ENCODE measurements at places on chromosomes 13 and 19.

DNA sequence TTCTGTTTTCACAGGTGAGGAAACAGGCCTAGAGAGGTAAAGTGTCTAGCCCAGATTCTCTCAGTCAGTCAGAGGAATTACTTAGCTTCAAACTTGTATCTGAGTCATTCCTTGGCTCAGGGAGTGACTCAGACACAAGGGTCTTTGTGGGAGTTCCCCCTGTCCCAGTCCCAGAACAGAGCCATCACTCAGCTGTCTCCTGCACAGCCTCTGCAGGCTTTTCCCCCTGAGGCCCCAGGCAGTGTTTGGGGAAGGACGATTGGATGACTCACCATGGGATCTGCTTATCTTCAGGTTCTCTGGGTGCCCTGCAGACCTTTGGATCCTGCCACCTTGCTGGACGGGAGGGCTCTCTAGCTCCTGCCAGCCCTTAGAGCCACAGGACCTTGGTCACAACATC lies 13.2 kb downstream of the ZNF793 start:
- no peak for DNase-seq

GRCh38 chr13:94711561-94712286 lies 621 bp downstream of the SOX21 start:
- DNase-seq, result no peak

DNA sequence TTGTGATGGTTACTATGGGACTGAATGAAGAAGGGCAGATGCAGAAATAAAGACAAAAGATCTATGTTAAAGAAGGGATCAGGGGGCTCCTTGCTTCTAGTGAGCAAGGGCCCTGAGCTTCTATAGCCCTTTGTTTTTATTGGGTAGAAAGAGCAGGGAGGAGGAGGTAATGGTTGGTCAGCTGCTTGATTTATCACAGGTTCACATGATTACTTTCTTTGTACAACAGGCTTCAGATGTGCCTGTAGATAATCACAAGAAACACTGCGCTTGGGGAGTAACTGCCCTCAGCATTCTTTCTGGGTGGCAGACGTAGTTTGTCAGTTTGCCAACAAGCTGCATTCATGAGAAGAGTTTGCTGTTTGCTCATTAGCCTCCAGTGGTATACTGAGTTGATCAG lies 4.8 kb upstream of the ZNF439 start:
- DNase-seq, result no peak

DNA sequence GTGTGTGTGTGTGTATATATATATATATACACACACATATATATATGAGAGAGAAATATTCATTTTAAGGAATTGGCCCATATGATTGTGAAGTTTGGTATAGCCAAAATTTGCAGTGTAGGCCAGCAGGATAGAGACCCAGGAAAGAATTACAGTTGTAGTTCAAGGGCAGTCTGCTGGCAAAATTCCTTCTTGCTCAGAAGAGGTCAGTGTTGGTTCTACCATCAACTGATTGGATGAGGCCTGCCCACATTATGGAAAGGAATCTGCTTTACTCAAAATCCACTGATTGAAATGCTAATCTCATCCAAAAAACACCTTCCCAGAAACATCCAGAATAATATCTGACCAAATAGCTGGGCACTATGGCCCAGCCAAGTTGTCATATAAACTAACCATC lies 24.0 kb downstream of the RNF6 start:
- DNase-seq, result no peak

DNA sequence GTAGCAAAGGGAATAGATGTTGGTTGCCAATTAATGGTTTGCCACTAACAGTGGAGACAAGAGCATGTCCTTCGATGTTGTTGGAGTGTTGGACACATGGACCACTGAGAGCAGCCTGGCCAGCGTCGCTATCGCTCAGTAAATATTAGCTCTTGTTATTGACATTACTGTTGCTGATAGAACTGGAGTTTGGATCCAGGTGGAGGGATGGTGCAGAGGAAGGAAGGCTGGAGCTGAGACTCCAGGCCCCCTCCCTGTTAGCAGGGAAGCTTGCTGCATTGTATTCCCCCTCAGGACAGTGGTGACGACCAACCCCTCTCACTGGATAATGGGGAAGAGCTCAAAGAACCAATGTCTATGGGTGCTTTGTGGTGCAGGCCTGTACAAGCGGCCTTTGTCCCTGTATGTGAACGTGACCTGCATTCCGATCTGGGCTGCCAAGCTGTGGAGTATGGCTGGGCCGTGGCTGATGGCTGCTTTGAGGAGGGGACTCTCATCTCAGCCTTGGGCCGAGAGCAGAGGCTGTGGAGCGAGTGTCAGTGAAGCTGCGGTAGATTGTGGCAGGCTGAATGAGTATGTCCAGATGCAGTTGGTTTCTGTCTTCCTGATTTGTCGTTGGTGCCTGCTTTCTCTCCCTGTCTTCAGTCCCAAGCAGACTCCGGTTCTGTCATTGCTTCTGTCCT lies 7.0 kb downstream of the CLASRP start:
- DNase-seq, result no peak

GRCh38 chr13:40102360-40102727 lies 446.9 kb downstream of the COG6 start:
- no peak for DNase-seq

- DNase-seq, result no peak
Observed at GRCh38 chr19:35223862-35224505, 4.6 kb downstream of the FAM187B start.

- no peak for DNase-seq
Observed at GRCh38 chr13:23909606-23910005, 12.3 kb upstream of the C1QTNF9B start.

- DNase-seq, result no peak
Observed at GRCh38 chr19:1113986-1114483, 10.2 kb downstream of the GPX4 start.

DNA sequence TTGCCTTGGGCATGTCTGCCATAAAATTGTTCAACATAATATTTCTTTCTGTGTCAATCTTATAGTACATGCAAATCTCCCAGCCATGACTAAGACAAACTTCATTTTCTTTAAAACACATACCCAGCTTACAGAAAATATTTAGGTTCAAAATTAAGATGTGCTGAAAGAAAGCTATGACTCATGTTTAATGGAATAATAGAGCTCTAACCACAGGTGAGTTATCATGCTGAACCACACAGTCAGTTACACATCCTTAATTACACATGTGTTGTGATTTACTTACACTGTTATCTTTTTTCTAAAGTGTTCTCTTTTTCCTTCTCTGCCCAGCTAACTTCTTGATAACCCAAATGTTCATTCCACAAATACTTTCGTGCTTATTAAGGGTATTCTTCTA lies 1831.2 kb downstream of the OLFM4 start:
- DNase-seq, result no peak

- DNase-seq, result no peak
Observed at GRCh38 chr13:98050041-98050466, 92.8 kb upstream of the FARP1 start.

DNA sequence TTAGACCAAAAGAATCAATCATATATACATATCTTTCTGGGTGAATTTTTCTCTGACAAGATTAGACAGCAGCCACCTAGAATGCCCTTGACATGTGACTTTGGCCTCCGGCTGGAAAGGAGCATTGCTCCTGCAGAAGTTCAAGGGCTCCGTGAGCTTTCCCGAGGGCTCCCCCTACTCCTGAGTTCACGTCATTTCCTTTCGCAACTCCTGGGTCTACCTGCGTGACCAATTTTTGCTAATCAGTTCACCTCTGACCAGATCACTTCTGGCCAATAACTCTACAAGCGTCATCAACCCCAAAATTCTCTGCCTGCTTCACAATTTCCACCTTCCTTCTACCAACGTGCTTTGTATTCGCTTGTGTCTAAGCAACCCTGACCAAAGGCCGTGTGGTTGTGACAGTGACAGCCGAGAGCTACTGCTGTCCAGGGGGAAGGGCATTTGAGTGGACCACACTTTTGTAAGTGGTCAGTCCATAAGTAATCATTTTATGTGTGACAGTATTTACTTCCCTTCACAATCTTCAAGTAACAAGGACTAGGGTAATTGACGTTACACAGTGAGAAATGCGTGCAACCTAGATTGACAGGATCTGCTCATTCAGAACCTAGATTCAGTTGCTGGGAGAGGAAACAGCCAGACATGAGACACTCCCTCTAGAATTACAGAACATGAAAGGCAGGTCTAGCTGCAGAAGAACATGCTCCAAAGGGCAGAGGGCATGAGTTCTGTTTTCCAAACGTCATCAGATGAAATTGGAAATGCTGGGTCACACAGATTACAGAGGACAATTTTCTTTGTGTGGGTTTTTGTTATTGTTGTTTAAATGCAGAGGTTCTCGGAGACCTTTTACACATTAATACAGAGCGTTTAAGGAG lies 145.9 kb upstream of the SPACA7 start:
- DNase-seq, result no peak

- peak; percentile 93 for DNase-seq
Observed at GRCh38 chr19:56839652-56840450, 675 bp downstream of the PEG3 start.

DNA sequence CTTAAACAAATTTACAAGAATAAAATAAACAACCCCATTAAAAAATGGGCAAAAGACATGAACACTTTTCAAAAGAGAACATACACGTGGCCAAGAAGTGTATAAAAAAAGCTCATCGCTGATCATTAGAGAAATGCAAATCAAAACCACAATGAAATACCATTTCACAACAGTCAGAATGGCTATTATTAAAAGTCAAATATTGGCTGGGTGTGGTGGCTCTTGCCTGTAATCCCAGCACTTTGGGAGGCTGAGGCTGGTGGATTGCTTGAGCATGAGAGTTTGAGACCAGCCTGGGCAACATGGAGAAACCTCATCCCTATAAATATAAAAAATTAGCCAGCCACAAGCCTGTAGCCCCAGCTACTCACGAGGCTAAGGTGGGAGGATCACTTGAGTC lies 89.9 kb downstream of the UBL3 start:
- no peak for DNase-seq

- no peak for DNase-seq
Observed at GRCh38 chr19:14167576-14168138, 31.3 kb upstream of the ASF1B start.

- DNase-seq, result no peak
Observed at GRCh38 chr13:31896427-31896826, 135.1 kb upstream of the FRY start.

DNA sequence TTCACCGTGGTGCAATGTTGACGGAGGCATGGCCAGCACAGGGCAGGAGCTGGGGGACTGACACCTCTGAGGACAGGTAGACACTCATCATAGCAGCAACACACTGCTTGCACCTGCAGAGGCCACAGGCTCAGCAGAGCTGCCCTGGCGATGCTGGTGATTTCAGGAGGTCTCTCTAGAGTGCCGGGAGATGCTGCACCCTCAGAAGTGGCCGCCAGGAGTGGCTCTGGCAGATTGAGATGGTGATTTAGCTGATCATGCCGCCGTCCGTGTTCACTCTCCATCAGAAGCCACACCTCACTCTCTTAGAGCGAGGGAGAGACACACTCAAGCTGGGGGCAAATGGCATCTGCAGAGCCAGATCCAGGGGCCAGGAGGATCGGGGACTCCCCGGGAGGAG lies 244.6 kb upstream of the SGCG start:
- DNase-seq, result no peak

- DNase-seq, result no peak
Observed at GRCh38 chr13:42970824-42971690, 21.0 kb downstream of the EPSTI1 start.

GRCh38 chr19:18657590-18658365 lies 20.9 kb downstream of the KLHL26 start:
- DNase-seq, result no peak

GRCh38 chr19:15419413-15420025 lies 731 bp upstream of the AKAP8L start:
- no peak for DNase-seq

DNA sequence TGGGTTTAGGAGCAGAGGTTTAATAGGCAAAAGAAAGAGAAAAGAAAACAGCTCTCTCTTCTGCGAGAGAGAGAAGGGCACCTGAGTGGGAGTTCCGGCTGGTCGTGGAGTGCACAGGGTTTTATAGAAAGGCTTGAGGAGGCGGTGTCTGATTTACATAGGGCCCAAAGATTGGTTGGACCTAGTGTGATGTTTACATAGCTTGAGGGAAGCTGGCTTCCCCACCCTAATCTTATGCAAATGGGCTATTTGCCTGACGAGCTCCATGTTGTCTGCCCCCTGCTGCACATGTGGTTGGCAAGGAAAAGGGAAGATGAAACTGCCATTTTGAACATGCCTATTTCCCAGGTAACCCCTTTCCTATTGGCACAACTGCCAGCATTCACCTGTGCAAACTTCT lies 21.5 kb upstream of the MEDAG start:
- no peak for DNase-seq

Measured in right lung (tissue), 10 donors.